ENCODE measurements at places on chromosomes 1 and 21. TPM values are rescaled to one million over a fixed set of nuclear protein-coding genes. Genes with fewer than 3 reads are reported as not detected.
A peak's percentile ranks its signal among the peaks of the same experiment; 100 is the strongest.

DNA sequence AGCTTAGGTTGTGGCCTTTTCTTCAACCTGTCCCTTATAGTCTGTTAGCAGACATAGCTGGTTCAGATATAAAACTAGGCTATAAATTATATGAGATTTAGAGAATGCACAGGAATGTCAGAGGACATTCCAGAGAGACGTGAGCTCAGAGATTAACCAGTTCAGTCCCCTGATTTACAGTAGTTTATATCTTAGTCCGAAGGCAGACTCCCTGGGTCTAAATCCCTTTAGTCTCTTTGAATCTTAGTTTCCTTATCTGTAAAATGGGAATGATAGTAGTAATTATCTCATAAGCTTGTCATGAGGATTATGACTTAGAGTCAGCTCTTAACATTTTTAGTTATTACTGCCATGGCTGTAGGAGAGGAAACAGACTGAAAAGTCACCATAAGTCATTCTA is 45.5 kb upstream of the PLXNA2 start:
- no peak for DNase-seq

Gene BATF3
- total RNA-seq = not detected

DNA sequence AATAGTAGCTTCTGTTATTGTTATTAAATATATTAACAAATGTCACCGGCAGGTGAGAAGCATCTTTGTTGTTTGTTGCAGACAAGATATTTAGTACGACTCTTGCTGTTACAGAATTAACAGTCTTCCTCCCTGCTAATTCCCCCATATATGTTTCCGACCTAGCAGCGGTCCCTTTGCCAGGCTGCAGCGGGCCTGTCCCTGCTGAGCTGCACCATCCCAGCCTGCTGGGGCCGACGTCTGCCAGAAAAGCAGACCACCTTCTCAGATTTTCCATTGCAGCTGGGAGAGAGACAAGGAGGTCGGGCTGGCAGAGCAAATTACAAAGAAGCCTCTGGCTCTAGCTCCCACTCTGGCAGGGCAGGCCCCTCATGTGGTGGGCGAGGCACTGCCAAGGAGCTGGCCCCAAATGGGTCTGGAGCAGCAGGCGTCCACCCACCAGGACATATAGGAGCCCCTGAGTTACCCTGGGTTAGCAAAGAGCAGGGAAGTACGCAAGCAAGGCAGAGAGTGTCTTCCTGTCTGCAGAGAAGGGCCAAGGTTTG is 142.7 kb downstream of the FOXD2 start:
- no peak for DNase-seq

GRCh38 chr21:38993561-38993960 is 187.8 kb downstream of the ETS2 start:
- DNase-seq = no peak

DNA sequence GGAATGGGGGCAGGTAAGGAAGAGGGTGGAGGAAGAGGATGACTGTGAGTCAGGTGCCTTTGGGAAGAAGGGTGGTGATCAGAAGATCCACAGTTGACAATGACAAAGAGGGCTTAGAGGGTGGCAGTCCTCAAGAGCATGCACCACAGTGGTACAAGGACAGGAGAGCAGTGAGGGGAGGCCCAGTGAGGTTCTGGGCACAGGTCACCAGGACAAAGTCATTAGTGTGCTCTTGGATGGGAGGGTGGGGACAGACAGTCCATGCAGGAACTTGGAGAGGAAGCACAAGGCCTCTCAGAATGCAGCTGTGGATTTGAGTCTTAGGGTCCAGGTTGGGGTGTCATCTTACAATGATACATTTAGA is 75.1 kb downstream of the RHOU start:
- no peak for DNase-seq

GRCh38 chr1:108861566-108861965 is 4.7 kb upstream of the AKNAD1 start:
- DNase-seq = no peak

Gene DNM3
- total RNA-seq = 1.2 TPM

DNA sequence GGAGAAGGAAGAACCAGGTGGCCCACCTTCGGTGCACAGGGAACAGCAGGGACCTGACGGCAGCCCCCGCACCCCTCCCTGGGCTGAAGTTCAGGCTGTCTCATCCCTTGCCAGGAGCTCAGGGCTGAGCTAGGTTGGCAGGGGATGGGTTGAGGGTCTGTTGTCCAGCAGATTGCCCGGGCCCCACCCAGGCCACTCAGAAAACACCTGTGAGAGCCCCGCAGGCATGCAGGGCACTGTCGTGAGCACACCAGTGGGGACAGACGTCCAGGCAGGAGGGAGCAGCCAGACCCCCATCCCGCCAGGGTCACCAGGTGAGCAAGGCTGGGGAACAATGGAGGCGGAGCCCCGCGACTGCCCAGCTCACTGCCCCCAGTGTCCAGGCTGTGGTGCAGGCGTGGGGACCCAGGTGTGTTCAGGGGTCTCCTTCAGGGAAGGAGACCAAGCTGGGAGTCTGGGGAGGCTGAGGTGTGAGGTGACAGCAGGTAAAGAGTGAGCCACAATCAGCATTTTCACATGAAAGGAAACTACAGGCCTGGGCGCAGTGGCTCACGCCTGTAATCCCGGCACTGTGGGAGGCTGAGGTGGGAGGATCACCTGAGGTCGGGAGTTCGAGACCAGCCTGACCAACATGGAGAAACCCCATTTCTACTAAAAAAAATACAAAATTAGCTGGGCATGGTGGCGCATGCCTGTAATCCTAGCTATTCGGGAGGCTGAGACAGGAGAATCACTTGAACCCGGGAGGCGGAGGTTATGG is 9.4 kb upstream of the SAMD11 start:
- DNase-seq = no peak

DNA sequence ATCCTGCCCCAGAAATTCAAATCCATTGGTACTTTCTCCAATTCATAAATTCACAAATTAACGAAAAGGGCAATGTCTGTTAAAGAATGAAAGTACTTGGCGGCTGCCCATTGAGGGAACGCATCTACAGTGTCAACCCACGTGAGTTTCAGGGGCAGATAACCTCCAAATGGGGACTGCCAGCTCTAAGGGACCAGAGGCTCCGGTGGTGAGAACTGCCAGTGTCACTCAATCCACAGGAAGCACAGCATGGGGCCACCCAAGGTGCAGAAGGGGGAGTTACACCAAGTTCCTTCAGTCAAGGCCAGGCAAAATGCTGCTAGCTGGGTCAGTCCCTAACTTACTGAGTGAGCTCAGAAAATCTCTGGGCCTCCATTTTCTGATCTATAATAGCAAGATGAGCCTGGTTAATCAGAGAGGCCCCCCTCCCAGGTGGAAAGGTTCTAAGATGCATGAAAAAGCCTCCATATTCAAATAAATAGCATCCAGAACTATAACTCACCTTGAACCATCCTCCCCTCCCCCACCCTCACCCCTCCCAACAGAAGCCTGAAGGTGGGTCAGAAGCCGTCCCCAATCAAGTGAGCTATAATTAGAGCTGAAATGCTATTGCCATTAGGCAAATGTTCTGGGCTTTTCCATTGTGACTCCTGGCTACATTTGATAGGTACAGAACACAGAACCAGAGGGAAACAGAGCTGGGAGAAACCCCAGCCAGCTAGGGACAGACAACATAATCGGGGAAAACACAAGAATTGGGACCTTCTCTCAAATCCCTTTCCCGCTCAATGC is 41.7 kb downstream of the LRP8 start:
- DNase-seq = no peak

- DNase-seq = no peak
These were observed 45.6 kb downstream of the CDC7 start for GRCh38 chr1:91546301-91546581.

Gene DENND2C
- total RNA-seq = 0.62 TPM

GRCh38 chr21:15193937-15194336 is 129.1 kb upstream of the NRIP1 start:
- DNase-seq = no peak

Gene RNU1-1
- total RNA-seq = under 0.01 TPM

GRCh38 chr1:1135339-1136136 is 19.6 kb upstream of the C1orf159 start:
- DNase-seq = peak; percentile 45

GRCh38 chr1:182765391-182765790 is 24.2 kb upstream of the NPL start:
- DNase-seq = no peak

DNA sequence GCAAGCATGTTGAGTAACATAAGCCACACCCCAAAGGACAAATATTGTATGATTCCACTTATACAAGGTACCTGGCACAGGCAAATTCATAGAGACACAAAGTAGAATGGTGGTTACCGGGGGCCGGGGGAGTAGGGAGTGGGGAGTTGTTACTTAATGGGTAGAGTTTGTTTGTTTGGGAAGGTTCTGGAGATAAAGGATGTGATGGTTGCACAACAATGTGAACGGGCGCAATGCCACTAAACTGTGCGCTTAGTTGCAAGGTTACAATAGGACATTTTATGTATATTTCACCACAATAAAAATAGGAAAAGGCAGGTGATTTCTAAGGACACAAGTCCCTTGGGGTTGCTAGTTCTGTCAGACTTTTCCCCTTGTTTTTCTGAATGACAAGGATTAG is 516.6 kb downstream of the KIF26B start:
- no peak for DNase-seq

Gene GBP7
- total RNA-seq = not detected

DNA sequence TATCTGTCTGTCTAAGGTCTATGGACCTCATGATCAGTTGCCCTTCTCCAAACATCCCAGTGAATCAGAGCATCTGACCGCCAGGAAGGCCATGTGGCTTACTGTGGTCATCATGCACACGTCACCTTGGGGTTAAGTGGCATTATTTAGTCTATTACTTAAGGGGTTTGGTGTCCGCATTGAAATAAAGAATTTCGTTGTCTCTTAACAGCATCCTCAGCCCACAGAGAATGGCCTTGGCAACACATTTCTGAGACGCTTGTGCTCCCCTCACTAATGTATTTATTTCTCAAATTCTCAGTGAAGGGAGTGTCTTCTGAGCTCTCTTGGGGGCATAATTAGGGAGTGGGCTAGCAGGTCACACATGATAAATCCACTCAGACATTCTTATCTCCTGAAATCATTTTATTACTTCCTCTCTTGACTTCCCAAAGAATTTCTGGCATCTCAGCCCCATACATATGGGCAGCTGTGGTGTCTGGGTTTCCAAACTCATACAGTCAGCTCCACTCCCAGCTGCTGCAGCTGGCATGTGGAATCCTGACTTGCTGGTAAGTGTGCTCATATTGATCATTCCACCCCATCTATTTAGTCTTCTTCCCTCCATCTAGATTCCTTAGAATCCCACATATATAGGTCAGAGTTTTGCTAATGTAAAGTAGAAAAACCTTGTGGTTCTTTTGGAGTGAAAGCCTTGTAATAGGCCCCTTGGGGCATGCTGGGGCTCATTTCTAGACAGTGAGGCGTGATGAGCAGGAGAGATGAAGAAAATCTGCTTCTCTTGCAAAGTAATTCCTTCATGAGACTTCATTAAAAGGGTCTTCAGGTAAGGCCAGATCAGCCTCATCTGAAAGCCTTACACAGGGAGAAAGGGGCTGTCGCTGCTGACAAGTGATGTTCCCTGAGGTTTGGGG is 110.5 kb downstream of the HHAT start:
- no peak for DNase-seq

Gene NIPAL3
- total RNA-seq = 6.9 TPM

DNA sequence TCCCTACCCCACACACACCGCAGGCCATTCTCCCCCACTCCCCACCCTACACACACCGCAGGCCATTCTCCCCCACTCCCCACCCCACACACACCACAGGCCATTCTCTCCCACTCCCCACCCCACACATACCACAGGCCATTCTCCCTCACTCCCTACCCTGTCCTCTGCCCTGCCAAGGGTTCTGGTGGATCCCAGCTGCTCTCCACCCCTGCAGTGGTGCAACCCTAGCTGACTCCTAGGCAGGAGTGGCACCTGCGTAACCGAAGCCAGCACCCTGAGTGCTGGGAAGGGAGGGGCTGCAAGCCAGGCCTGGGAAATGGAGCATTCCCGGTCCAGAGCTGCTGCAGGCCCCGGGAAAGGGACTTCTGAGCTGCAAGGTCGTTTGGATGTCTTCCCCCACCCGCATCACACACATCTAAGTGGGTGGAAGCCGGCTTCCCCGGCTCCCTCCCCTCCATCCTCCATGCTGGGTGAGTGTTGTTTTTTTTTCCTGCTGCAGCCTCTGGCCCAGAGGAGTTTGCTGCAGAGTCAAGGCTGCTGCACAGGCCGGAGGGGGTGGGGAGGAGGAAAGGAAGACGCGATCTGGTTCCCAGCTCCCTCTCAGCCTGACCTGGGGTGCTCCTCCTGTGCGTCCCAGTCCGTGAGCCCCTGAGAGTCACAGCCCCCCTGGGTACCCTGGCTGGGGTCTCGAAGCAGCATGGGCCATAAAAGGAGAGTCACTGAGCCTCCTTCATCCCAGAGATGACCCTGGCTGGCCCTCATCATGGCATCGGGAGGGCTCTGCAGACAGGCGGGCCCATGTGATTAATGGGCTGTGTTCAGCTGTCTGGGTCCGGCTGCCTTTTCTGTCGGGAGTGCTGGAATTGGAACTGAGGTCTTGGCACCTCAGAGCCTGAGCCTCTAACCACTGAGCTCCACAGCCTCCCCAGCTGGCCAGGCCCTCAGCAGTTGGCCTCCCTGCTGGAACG is 16.1 kb downstream of the H6PD start:
- DNase-seq = no peak

GRCh38 chr1:84936116-84936810 is 43.3 kb upstream of the LPAR3 start:
- DNase-seq = peak; percentile 80

Gene TNN
- not detected for total RNA-seq

Gene TRPM2
- total RNA-seq = not detected

DNA sequence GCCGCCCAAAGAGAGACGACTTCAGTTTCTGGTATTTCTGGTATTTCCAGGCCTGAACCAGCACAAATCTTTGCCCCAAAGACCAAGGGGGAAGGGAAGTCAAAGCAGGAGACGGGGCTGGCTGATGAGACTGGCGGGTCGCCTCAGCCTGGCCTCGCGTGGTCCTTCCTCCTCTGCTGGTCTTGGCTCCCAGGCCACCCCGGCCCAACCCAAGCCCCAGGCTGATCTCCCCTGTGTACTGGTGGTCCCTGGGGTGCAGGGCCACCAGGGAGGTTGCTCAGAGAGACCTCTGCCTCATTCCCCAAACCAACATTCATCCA is 19.9 kb downstream of the WNT4 start:
- DNase-seq = no peak

Gene ANGEL2
- total RNA-seq = 70.6 TPM

Gene JAM2
- total RNA-seq = 1.9 TPM

DNA sequence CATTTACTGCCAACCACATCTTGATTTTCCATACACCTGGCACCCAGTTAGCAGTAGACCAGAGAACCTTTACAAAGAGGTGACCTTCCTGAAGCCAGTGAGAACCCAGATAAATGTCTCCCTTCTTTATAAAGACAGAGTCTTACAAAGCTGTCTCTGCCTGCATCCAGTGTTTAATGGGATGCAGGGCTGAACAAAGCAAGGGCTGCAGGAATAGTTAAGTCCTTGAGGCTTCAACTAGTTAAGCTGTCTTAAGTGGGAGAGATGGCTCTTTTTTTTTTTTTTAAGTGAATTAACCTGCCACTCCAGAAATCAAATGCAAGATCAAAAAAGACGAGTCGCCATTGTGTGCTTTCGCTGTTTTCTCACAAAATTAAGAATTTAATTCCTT is 1.5 kb downstream of the AHCYL1 start:
- peak; percentile 85 for DNase-seq
